ENCODE measurements at places on chromosomes 12 and 14.

- DNase-seq: no peak
Observed at GRCh38 chr14:96204151-96205058, at the start of gene BDKRB2. TSS of gene BDKRB2 (plus strand) at chr14:96204839. CDS start at chr14:96237108, 32,269 bp downstream.

DNA sequence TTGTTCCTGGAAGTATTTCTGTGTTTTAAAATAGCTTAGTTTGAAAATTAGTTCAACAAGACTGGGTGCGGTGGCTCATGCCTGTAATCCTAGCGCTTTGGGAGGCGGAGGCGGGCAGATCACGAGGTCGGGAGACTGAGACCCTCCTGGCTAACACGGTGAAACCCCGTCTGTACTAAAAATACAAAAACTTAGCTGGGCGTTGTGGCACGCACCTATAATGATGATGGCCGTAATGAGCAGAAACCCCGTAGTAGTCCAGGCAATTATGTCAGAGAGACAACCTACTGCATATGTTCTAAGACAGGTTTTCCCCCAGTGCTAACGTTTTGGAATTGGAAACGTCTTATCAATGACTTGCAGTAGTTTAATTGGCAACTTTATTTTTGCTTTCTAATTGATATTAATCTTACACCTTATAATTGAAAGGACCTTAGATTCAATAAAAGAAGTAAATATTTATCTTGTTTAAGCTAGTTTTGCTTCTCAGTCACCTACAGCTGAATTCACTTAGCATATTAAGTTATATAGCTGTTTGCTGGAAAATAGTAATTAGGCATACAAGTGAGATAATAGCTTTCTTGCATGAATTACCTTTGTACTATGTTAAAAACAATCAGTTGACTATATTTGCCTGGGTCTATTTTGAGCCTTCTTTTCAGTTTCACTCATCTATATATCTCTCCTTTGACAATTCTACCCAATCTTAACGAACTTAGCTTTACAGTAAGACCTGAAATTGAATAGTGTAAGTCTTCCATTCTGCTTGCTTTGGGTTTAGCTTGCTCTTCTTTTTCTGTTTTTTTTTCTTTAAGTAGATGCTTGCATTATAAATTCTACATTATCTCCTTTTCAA is 15.6 kb downstream of the CLECL1 start:
- DNase-seq: no peak

DNA sequence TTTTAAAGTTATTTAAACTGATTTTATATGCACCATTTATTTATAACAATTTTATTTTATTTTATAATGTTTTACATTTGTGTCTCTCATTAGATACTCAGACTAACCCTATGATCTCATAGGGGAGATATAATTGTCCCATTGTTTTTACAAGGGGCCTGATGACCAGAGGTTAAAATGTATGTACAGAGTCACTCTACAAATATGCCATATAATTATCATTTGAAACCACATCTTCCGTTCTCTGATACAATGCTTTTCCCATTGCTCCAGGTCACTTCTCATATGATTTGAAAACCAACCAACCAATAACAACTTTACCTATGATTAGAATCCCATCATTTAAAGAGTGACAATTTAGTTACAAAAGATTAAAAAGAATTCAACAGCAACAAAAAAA is 137.8 kb downstream of the GPHN start:
- no peak for DNase-seq

GRCh38 chr12:58425481-58426392 is 484.4 kb downstream of the ATP23 start:
- DNase-seq: no peak

- DNase-seq: no peak
Observed at GRCh38 chr12:80684077-80684495, 23.3 kb upstream of the MYF6 start.

DNA sequence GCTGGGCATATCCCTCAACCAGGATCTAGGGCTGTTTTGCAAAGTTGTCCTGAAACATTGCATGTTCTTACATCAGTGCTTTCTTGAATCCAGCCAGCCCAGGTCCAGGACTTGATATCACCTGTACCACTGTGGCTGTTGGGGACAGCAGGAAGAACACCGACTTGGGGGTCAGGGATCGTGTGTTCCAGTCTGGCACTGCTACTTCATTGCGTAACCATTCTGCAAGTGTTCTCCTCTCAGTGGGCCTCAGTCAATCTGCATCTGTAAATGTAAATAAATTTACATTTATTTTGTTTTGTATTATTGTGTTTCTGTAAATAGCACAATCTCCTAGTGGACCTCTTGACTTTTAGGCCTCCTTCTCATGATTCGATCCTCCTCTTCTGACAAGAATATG is 167.3 kb downstream of the SUDS3 start:
- no peak for DNase-seq

GRCh38 chr12:79687711-79688260 is 3.0 kb downstream of the PAWR start:
- no peak for DNase-seq

- no peak for DNase-seq
Observed at GRCh38 chr12:122527478-122527944, 462 bp downstream of the KNTC1 start.

DNA sequence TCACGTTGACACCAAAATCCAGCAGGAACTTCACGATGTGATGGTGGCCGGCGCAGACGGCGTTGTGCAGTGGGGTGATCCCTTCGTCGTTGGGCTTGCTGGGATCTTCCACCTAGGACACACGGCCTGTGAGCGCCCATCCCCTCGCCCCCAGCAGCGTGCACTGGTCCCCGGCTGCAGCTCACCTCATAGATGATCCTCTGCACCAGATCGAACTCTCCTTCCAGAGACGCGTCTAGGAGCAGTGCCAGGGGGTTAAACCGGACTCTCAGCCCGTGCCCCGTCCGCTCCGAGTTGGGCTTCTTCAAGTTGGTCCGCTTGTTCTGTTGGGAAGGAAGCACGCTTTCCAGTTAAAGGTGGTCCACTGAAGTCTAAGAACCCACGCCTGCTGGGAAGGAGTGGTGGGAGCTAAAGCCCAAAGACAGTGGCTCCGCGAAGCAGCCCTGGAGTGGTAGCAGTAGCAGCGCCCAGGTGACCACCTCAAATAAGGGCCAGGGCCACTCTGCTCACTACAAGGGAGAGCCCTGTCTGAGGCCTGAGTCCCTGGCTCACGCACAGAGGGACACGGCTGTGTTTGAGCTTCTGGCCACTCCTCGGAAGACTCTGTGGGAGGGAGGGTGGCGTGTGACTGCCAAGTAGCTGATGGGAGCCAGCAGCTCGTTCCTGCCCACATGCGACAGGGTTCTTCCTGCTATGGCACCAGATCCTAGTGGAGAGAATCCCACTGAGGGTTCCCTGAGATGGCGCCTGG is 23.3 kb downstream of the ZFYVE21 start:
- no peak for DNase-seq

GRCh38 chr14:73909681-73910080 is 23.0 kb downstream of the ZNF410 start:
- no peak for DNase-seq

DNA sequence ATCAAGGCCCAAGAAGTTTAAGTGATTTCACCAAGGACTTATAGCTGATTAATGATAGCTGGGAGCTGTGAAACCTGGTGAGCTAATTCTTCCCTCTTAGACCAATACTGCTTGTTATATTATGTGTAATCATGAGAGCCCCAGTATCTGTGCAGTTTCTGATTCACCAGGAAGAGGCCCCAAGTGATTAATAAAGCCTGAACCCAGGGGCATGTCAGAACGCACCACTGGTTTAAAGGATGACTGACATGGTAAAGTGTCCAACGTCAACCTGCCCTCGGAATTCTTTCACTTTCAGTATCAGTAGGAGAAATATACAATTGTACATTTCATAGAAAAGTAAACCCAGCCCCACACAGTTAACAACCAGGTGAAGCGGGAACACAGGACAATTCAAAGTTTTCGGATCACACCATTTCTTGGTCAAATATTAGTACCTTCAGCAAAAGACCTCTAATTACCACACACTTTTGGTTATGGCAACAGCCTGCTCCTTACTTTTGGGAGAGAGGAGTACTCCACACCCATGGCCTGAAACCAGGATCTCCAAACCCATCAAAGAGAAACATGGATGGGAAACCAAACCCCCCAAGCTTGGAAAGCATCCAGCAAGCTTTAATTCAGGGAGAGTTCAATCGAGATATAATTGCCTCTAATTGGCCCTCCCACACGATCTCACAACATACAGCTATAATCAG is 28.5 kb downstream of the TMCC3 start:
- no peak for DNase-seq

- no peak for DNase-seq
Observed at GRCh38 chr14:26730929-26731618, 133.2 kb upstream of the NOVA1 start.

GRCh38 chr12:41485203-41485602 is 297.1 kb downstream of the PDZRN4 start:
- no peak for DNase-seq

DNA sequence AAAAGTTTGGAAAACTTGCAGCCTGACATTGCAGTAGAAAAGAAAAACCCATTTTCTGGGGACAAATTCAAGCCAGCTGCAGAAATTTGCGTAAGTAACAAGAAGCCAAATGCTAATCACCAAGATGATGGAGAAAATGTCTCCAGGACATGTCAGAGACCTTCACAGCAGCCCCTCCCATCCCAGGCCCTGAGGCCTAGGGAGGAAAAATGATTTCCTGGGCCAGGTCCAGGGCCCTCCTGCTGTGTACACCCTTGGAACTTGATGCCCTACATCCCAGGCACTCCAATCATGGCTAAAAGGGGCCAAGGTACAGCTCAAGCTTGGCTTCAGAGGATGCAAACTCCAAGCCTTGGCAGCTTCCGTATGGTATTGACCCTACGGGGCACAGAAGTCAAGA is 14.5 kb downstream of the IAPP start:
- DNase-seq: no peak

GRCh38 chr12:89370850-89371249 is 18.5 kb upstream of the DUSP6 start:
- DNase-seq: no peak

DNA sequence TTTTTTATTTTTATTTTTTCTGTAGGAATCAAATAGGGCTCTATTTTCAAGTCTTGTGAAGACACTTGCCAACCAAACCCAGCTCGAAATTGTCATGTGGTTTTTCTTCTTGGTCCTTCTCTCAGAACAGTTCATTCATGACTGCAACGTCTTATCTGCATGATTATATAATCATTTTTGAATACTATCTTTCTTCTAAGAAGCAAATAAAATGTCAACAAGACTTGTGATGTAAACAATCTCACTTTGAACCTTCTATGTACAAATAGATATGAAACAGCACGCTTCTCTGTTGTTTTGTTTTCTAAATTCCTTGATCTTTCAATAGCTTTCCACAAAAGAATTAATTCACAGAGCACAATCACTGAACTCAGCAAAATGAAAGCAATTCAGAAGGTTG is 320.7 kb downstream of the SOX5 start:
- DNase-seq: no peak

- no peak for DNase-seq
Observed at GRCh38 chr14:75181293-75182062, 5.1 kb upstream of the TMED10 start.

DNA sequence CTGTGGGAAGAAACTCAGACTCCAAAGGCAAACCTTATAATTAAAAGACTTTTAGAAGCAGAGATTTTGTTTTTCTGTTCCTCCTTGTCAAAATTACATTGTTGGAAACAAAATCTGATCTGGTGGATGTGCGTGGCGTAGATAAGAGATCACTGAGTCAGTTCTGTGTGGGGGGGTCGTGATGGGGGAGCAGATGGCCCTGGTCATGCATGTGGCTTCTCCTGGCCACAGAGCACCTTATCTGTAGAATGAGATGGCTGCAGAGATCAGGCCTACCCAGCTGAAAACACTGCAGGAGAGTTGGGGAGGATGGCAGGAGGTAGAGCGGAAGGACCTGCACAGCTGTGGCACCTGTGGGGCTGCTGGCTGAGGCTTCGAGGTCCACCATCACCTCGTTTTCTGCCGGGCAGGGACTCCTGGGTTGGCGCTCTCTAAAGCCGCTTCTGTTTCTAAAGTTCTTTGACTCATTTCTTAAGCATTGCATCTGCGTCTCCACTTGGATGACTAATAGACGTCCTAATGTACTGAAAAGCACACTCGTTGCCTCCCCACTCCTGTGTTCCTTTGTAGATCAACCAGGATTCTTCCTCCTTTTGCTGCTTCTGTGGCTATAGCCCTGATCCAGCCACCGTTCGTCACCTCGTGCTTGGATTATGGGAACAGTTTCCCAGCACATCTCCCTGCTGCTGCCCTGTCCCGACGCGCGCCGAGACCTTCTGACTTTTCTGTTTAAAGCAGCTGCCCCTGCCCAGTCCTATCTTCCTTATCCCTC is 93.4 kb downstream of the TSPAN9 start:
- no peak for DNase-seq

- no peak for DNase-seq
Observed at GRCh38 chr12:96241431-96241830, 47.3 kb downstream of the ELK3 start.

DNA sequence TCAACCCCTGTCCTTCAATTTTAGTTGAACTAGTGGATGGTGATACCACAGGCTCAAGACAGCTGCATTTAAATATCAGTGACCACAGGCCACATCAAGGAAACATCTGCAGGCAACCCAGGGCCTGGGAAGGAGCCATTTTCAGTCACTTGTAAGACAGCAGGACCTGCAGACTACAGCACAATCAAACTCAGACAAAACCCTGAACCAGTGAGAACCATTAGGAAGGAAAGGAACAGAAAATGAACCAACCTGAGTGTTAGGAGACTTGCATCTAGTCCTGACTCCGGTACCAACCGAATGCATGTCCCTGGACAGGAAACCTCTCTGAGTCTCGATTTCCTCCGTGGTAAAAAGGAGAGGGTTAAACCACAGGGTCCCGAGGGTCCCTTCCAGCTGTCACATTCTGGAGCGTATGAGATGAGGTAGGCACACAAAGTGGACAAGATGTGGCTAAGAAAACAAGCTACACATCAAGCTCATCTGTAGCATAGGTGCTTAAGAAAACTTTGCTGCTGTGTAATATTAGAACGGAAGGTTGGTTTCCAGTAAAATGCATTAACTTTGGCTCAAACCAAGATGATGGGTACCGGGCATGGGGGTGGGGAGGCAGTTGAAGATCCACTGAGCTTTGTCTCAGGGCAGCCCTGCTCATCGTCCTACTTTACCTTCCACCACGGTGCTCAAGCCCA is 1.6 kb upstream of the CDKN1B start:
- no peak for DNase-seq

DNA sequence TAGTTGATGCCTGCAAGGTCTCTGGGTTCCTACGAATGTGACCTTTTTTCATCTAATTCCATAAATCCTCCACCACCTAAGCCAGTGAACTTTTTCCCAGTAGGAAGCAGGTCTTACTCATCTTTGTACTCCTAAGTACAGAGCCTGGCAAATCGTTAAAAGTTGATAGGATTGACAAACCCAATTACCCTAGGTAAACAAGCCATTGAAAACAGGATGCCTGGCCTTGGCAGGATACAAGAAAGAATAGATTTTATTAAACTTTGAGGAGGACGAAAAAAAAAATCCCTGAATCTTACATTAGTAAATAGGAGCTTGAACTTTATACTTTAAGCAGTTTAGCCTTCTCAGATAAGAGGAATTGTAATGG is 5.6 kb downstream of the TBPL2 start:
- DNase-seq: no peak

- DNase-seq: no peak
Observed at GRCh38 chr14:99378782-99379214, 101.9 kb downstream of the SETD3 start.

- DNase-seq: no peak
Observed at GRCh38 chr14:67721875-67722274, 20.2 kb downstream of the RDH12 start.

GRCh38 chr12:27396216-27396815 is 50.2 kb upstream of the SMCO2 start:
- no peak for DNase-seq

GRCh38 chr12:53551889-53552291 is 44.6 kb upstream of the NPFF start:
- no peak for DNase-seq

GRCh38 chr12:71900091-71900490 is 38.6 kb upstream of the TPH2 start:
- DNase-seq: no peak
